ENCODE measurements at places on chromosomes 13 and 19.

DNA sequence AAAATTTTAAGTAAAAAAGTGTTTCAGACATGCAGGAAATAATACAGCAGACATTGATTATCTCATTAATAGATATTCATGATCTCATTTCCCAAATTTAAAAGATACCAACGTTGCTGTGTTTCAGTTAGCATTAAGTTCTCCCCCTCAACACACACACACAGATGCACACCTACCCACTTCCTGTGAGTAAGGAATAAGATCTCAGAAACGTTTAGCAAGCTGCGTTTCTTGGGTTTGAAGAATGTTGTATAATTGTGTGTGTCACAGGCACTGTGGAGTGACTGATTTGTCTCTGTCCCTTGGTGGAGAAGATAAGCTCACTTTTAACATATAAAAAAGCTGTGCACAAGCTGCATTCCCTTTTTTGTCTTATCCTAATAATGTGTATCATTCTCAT is 196.8 kb downstream of the PDS5B start:
- DNase-seq: no peak

- DNase-seq: no peak
Observed at GRCh38 chr19:33904681-33905080, 108.0 kb downstream of the KCTD15 start.

- DNase-seq: no peak
Observed at GRCh38 chr13:113115363-113116205, 7.0 kb upstream of the F10 start.

- DNase-seq: no peak
Observed at GRCh38 chr13:106344342-106344741, 191.1 kb downstream of the EFNB2 start.

DNA sequence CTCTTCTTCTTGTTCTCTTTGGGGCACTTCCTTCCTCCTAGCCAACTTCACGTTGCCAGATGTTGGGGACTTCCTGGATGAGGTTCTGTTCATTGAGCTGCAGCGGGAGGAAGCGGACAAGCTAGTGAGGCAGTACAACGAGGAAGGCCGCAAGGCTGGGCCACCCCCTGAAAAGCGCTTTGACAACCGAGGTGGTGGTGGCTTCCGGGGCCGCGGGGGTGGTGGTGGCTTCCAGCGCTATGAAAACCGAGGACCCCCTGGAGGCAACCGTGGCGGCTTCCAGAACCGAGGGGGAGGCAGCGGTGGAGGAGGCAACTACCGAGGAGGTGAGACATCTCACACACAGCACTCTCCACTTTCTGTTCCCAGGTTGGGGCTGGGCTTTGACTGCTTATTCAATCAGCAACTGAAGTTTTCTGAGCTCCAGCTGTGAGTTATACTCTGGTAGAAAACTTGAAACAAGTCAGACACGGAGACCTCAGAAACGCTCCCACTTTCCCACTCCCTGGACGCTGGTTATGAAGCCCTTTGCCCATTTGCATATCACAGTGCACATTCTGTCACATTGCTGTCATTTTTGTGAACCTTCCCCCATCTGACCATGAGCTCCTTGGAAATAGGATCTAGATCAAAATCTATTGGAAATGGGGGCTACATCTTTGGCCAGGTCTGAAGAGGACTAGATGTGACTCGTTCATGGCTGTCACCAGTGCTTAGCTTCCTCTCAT is 7.2 kb upstream of the CCDC97 start:
- DNase-seq: no peak
